ENCODE measurements at places on chromosomes 11 and 22.

GRCh38 chr11:420911-421321, 6.1 kb upstream of the SIGIRR start:
- no peak for DNase-seq

- no peak for DNase-seq
Measured at GRCh38 chr11:44357711-44358110, 47.8 kb upstream of the ALX4 start.

- no peak for DNase-seq
Measured at GRCh38 chr11:44531636-44532035, 33.8 kb upstream of the CD82 start.

DNA sequence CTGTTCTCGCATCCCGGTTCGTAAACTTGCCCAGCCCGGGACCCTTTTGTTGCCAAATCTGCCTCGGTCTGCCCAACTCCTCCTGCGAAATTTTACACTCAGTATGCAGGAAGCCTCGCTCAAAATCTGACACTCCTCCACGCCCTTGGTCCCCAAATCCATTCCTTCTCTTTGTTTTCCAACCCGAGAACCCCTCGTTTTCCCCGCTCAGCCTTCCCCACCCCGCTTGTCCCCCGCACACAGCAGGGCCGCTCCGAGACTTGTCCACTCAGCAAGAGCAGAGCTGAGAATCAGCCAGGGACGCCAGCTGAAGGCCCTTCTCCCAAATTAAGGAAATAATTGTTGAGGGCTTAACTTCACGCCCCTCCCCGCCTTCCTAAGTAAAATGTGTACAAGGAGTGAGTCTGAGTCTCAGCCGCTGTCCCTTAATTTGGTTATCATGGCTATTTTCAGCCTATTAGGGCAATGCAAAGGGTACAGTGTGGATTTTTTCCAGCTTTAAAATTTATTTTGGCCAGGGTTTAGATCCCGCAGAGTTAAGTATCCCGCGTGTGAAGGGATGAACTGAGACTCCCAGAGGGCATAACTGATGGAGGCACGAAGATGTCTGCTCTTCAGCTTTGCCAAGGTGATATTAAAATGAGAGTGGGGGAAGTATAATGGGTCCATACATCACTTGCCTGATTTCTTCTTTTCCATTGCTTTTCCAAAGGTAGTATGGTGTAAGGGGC, 581 bp upstream of the FBXO3 start:
- DNase-seq, result peak; percentile 83

DNA sequence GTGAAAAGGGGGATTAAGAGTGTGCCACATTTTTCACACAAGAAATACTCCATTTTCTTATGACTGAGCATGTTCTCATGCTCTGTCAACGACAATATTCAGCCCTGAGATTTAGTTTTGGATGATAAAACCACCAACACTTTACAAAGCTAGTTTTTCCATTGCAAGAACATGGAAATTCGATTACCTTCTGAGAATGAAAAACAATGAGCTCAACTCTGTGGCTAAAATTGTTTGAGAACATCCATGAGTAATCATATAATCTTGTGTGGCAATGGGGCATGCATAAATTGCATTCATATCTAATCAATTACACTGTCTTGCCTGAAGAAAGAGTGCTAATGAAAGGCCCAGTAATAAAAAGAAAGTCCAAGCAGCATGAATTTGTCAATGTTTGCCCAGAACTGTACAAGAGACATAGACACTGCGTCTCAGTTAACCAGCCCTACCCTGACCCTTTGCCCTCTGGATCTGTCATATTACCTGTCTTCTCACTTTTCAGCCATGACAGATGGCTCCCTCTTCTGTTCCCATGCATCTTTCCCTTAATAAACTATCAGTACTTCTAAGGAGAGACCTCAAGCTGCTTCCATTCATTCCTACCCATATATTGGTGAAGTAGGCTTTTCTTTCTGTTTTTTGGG, 253.4 kb downstream of the FAM76B start:
- no peak for DNase-seq

GRCh38 chr11:103541186-103541795, 432.1 kb downstream of the DYNC2H1 start:
- no peak for DNase-seq

- no peak for DNase-seq
Measured at GRCh38 chr22:44917372-44918165, 92.2 kb downstream of the PHF21B start.

DNA sequence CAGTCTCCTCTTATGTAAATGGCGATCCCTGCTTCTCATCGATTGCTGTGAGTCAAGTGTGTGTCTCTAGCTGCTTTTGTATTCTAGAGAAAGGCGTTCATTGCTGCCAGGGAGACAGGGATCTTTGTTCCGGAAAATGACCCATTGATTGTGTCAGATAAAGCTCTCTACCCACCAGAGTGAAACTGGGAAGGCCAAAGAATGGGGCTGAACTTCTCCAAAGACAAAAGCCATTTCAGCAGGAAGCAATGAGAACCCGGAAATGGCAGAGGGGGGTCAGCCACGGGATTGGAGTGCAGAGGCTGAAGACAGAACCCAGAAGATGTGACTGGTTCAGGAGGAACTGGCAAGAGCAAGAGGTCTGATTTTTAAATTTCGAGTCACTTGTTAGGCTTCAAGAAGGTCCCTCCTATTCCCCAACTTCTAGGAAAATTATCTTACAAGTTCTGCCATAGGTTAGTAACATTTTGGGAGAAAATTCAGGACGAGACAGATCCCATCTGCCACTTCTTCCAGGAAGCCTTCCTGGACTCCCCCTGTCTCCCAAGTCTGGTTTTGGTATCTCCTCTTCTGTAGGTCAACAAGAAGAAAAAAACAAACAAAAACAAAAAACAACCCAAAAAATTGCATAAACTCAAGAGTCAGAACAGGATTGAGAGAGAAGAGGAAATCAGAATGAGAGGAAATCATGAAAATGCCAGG, 110.6 kb downstream of the NECTIN1 start:
- no peak for DNase-seq

DNA sequence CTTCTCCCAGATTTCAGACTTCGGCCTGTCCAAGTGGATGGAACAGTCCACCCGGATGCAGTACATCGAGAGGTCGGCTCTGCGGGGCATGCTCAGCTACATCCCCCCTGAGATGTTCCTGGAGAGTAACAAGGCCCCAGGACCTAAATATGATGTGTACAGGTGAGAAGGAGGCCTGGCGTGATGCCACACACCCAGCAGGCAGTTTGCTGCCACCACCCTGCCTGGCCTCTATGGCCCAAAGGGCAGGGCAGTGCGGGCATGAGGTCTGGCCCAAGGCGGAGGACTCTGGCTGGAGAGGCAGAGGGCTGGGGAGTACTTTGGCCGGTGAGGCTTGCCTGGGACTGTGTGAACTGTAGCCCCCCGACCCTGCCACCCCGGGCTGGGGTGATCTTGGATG, 7.3 kb downstream of the ANKK1 start:
- DNase-seq, result no peak

DNA sequence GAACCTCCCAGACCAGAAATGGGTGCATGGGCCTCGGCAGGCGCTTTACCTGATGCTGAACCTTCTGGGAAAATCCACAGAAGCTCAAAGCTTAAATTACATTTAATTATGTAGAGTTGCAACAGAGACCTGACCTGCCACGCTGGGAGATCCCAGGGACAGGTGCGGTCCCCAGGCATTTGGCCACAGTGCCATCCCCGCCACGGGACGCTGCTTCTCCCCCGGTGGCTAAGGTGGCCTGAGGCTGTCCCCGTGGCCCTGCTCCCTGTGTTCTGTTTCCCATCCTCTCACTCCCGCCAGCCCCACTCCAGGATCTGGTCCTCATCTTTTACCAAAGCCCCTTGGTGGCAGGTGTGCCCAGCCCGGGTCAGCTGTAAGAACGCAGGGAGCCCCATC, 39.6 kb downstream of the GRAMD4 start:
- DNase-seq, result no peak

GRCh38 chr11:114157476-114158050, 98.1 kb downstream of the ZBTB16 start:
- DNase-seq, result no peak

- no peak for DNase-seq
Measured at GRCh38 chr11:116478669-116479668, 293.8 kb downstream of the BUD13 start.

GRCh38 chr11:18204220-18204619, 31.6 kb downstream of the MRGPRX4 start:
- no peak for DNase-seq

DNA sequence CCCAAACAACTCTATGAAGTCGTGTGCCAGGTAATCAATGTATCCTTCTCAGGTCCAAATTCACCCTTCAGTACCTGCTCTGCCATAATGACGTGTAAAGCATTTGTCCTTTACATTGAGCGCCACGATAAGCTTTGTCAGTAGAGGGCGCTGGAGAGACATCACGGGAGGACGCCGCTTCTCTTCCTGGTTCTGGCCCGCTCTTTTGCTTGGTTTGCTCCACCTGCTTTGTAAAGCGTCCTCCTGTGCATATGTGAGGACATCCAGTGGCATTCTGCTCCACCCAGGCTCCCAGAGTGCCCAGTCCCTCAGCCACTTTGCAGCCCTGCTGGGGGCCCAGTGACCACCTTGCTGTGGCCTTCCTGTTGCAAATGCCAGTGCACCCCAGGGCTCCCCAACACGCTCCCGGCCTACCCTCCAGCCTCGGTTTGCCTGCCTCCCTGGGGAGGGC, 61.1 kb downstream of the WT1 start:
- no peak for DNase-seq

- no peak for DNase-seq
Measured at GRCh38 chr22:17098379-17098819, 13.6 kb downstream of the IL17RA start.

DNA sequence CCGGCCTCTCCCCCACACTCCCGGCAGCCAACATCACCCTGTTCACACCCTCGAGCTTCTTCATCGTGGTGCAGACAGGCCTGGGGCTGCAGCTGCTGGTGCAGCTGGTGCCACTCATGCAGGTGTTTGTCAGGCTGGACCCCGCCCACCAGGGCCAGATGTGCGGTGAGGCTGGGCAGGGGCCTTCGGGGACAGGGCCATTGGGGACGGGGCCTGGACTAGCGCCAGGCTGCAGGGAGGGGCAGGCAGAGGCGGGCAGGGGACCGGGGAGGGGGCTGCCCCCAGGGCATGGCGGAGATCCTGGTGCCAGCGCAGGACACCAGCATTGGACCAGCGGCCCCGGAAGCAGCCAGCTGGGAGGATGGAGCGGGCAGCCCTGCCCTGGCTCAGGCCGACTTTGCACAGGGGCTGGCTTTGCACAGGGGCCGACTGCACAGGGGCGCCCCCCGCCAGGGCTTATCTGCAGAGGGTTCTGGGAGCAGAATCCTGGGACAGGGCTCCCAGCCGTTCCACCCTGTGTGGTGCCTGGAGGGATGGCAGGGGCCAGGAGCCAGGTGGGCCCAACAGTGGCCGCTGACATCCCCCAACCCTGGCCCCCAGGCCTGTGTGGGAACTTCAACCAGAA, 8.6 kb downstream of the MUC5B start:
- no peak for DNase-seq

DNA sequence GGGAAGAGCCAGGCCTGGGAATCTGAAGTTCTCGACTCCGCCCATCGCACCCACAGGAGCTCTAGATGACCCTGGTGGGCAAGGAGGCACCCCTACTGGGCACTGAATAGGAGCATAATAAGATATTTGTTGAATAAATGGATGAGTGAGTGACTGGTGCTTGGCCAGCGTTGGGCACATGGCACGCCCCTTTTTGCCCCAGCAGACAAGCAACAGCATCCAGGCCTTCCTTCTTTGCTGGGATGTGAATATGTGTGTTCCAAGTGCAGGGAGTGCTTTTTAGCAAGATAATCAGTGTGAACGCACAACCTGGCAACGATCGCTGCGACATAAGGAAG, 443 bp upstream of the CELF1 start:
- DNase-seq, result no peak

GRCh38 chr11:21723678-21724077, 469.2 kb upstream of the ANO5 start:
- no peak for DNase-seq

- no peak for DNase-seq
Measured at GRCh38 chr11:117575856-117576255, 221.2 kb downstream of the DSCAML1 start.
